Heart left ventricle (tissue), 16 donors: ENCODE measurements at places on chromosomes 3 and 15. TPM values are rescaled to one million over a fixed set of nuclear protein-coding genes. Genes with fewer than 3 reads are reported as not detected.

Gene ETFA
- total RNA-seq, result 309 TPM

GRCh38 chr3:152257563-152258035 lies 11.1 kb upstream of the MBNL1 start:
- no peak overlapping the region for H3K4me3 ChIP-seq
- H3K27me3 ChIP-seq, result no peaks in the 10 kb centered on the region
- H3K27ac ChIP-seq, result peak overlapping the region; percentile 81
- H3K4me1 ChIP-seq, result no peaks in the 10 kb centered on the region
- H3K36me3 ChIP-seq, result no peaks in the 10 kb centered on the region
- no peak for DNase-seq

Gene ITIH1
- total RNA-seq, result not detected

DNA sequence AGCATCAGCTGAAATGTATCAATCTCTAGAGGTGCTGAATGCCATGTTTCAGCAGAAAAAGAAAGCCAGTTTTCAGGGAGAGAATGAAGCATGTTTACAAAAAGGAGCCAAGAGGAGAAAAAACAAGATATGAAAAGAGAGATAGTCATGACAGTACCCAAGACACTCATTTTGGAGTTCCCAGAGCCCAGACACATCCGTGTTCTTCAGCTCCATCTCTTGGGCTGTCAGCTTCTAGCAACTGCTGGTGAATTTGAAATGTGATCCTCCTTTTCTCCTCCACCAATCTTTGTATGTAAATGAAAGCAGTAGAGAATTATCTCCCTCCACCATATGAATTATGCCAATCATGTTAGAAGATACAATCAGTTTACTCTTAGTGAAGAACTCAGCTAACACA lies 93.0 kb upstream of the SLC25A36 start:
- H3K36me3 ChIP-seq, result no peaks in the 10 kb centered on the region
- H3K27ac ChIP-seq, result no peak overlapping the region
- no peak overlapping the region for H3K4me3 ChIP-seq
- DNase-seq, result no peak
- H3K27me3 ChIP-seq, result no peaks in the 10 kb centered on the region

- H3K27me3 ChIP-seq, result no peaks in the 10 kb centered on the region
- H3K4me3 ChIP-seq, result no peak overlapping the region
- no peak for DNase-seq
- H3K4me1 ChIP-seq, result peaks cover 5% of the 10 kb centered on the region
These were observed 70.7 kb downstream of the FAM43A start for GRCh38 chr3:194756460-194756779.

Gene ITPKA
- 1.1 TPM for total RNA-seq

DNA sequence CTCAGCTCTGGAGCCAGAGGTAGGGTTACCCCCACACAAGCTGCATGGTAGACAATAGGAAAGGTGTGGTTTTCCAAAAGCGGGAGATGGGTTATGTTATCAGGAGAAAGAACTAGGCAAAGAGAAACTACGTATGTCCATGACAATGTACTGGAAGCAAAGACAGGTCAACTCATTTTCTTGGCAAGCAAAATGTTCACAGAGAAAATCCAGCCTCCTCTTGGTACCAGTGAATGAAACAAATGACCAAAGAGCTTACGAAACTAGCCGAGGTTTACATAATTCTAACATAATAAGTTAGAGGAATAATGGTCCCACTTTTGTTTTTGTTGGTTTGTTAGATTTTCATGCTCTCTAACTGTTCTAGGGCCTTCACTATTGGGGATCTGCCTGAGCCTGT lies 338.1 kb upstream of the TGFBR2 start:
- no peaks in the 10 kb centered on the region for H3K36me3 ChIP-seq
- H3K4me3 ChIP-seq, result no peak overlapping the region
- no peaks in the 10 kb centered on the region for H3K27me3 ChIP-seq

- peaks cover 32% of the 10 kb centered on the region for H3K36me3 ChIP-seq
- H3K27me3 ChIP-seq, result no peaks in the 10 kb centered on the region
- peak overlapping the region; percentile 88 for H3K27ac ChIP-seq
- H3K4me1 ChIP-seq, result peaks cover 76% of the 10 kb centered on the region
- DNase-seq, result no peak
- no peak overlapping the region for H3K4me3 ChIP-seq
These were observed 15.4 kb downstream of the ABHD2 start for GRCh38 chr15:89103481-89104171.

Gene EFL1
- total RNA-seq, result 15.6 TPM

DNA sequence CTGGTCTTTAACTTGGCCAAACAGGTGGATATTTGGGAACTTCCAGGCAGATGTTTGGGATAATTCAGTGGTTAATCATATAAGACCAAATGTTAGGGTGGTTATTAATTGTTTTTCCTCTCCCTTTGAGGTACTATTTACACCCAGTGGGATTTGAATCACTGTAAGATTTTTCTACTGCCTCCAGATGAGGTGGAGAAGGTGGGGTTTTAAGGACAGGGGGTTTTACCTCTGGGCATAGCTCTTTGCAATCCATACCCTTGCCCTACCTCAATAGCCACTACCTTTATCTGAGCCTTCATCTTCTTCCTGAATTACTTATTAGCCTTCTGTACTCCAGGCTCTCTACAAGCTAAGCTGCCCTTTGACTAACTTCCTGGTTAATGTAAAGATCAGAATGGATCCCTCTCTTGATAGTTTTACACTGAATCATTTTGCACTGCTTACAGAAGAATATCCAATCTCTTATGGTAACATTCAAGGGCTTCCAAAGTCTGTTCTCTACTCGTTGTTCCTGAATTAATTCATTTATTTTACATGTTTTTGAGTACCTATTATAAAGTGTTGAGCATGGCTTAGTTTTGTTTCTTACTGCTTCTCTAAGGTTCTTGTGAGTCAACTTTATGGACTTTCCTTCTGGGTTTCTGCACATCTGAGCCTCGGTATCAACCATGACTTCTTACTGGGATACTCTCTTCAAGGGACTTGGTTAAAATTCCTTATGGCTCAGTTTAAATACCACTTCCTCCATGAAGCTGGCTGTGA lies 331.2 kb upstream of the TBL1XR1 start:
- peaks cover 15% of the 10 kb centered on the region for H3K4me1 ChIP-seq
- no peak overlapping the region for H3K27ac ChIP-seq
- H3K27me3 ChIP-seq, result no peaks in the 10 kb centered on the region
- no peak for DNase-seq

Gene SKOR1
- total RNA-seq, result 0.27 TPM

GRCh38 chr3:135231737-135232136 lies 436.7 kb downstream of the EPHB1 start:
- no peaks in the 10 kb centered on the region for H3K4me1 ChIP-seq
- H3K4me3 ChIP-seq, result no peak overlapping the region
- no peak overlapping the region for H3K27ac ChIP-seq
- no peaks in the 10 kb centered on the region for H3K27me3 ChIP-seq

DNA sequence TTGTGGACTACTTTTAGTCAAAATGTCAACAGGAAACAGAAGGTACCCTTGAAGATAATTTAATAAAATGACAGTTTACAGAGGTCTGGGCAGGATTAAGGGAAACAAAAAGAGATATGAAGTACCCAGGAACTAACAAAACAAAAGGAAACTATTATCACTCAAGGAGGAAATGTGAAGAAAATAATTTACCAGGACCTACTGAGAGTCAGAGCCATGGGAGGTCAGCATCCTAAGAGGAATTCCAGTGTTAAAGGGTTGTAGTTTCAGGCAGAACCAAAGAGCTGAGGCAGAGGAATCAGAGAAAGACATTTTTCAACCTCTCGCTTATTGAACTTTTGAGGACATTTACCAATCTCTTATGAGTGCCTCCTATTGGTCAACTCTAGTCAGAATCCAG lies 408.9 kb upstream of the CBLB start:
- H3K4me3 ChIP-seq, result no peak overlapping the region
- no peaks in the 10 kb centered on the region for H3K27me3 ChIP-seq
- DNase-seq, result no peak
- H3K27ac ChIP-seq, result no peak overlapping the region
- no peaks in the 10 kb centered on the region for H3K36me3 ChIP-seq

Gene CFAP44
- 2.6 TPM for total RNA-seq

Gene ASB14
- total RNA-seq, result 5.1 TPM

- H3K27ac ChIP-seq, result no peak overlapping the region
- H3K36me3 ChIP-seq, result no peaks in the 10 kb centered on the region
- H3K4me3 ChIP-seq, result no peak overlapping the region
- H3K4me1 ChIP-seq, result no peaks in the 10 kb centered on the region
These were observed 22.6 kb upstream of the SLCO2A1 start for GRCh38 chr3:134052370-134052769.

- H3K4me3 ChIP-seq, result no peak overlapping the region
- DNase-seq, result no peak
- no peaks in the 10 kb centered on the region for H3K4me1 ChIP-seq
- H3K27me3 ChIP-seq, result no peaks in the 10 kb centered on the region
- no peaks in the 10 kb centered on the region for H3K36me3 ChIP-seq
These were observed 990 bp downstream of the IQCF5 start for GRCh38 chr3:51874411-51874810.

Gene PCOLCE2
- total RNA-seq, result 97.4 TPM

Gene CHRNA5
- total RNA-seq, result 1.5 TPM

DNA sequence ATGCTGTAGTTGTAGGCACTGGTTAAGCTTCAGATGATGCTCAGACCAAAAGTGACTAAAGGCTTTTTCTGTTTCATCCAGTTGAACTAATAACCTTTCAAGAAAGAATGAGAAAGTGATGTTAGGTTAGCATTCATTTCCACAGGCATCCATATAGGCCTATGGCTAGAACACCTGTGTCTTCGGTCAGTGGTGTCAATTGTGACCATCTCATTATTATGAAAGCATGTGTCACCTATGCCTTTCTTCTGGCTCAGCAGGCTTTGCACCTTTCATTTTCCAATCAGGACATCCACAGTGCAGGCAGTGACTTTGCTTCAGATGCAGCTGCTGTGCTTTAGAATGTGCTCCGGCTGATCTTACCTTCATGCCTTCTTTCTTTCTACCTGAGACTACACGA lies 57.9 kb downstream of the B3GNT5 start:
- no peaks in the 10 kb centered on the region for H3K27me3 ChIP-seq
- H3K27ac ChIP-seq, result no peak overlapping the region
- peaks cover 55% of the 10 kb centered on the region for H3K4me1 ChIP-seq
- no peak overlapping the region for H3K4me3 ChIP-seq
- H3K36me3 ChIP-seq, result no peaks in the 10 kb centered on the region

Gene GOLGA8G
- total RNA-seq, result not detected

DNA sequence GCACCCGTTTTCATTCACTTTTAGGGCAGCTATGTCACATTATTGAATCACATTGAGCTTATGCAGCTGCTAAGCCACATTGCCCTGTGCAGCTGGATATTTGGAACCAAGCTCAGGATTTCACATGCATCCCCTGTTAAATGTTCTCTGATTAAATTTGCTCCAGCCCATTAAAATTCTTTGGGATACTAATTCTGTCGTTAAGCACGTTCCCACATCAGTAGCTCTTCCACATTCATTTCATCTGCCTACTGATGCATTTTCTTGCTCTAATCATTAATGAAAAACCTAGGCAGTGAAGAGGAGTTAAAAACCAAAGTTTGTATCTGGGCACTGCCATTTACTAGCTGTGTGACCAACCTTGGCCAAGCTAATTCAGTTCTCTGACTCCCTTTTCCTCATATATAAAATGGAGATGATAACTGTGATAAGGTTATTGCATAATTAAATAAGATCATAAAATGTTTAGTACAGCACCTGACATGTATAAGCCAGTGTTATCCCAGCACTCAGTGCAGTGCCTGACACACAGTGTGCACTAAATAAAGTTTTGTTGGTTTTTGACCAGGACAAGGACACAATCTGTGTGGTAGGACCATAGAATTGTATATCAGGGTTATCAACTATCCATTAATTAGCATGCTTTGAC lies 222.2 kb upstream of the ATP11B start:
- H3K36me3 ChIP-seq, result no peaks in the 10 kb centered on the region
- H3K4me1 ChIP-seq, result no peaks in the 10 kb centered on the region
- no peak overlapping the region for H3K27ac ChIP-seq
- H3K27me3 ChIP-seq, result no peaks in the 10 kb centered on the region
- no peak for DNase-seq
- no peak overlapping the region for H3K4me3 ChIP-seq

- no peak overlapping the region for H3K4me3 ChIP-seq
- no peaks in the 10 kb centered on the region for H3K27me3 ChIP-seq
- H3K4me1 ChIP-seq, result peaks cover 16% of the 10 kb centered on the region
These were observed 43.7 kb downstream of the NMD3 start for GRCh38 chr3:161264852-161265251.

Gene GOLGA6D
- total RNA-seq, result not detected

Gene LSMEM2
- total RNA-seq, result 33.0 TPM

Gene TLR9
- 0.12 TPM for total RNA-seq

DNA sequence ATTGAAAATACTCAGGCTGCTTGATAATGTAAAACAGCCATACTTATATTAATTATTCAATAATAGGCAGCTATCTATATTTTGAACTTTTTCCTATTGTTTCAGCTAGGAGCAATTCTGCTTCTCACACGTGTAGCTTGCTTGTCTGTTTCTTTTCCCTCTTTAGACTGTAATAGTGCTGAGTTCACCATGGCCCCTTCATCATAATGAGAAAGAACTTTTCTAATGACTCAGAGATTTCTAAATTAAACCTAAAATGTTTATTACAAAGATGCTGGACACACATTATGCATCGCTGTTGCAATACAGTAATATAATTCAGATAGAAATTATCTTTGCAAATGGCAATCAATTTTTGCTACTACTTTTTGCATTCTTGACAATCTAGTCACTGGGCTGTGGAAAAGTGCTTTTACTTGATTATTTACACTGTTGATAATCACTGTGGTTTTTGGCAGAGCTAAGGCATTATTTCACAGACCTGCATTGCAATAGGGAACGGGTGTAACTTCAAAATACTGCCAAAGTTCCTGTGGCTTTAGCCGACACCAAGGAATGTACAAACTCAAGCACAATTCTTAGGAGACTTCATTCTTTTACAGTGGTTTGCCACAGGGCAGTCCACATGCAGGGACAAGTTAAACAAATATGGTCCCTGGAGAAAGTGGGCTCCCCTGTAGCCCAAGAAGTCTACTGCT lies 281.0 kb upstream of the TBL1XR1 start:
- no peaks in the 10 kb centered on the region for H3K36me3 ChIP-seq
- no peak overlapping the region for H3K4me3 ChIP-seq
- peak overlapping the region; percentile 14 for H3K27ac ChIP-seq
- peak; percentile 16 for DNase-seq

GRCh38 chr3:152292366-152292765 lies 23.6 kb downstream of the MBNL1 start:
- H3K27me3 ChIP-seq, result no peaks in the 10 kb centered on the region
- peaks cover 2% of the 10 kb centered on the region for H3K4me1 ChIP-seq
- peak overlapping the region; percentile 48 for H3K27ac ChIP-seq
- no peaks in the 10 kb centered on the region for H3K36me3 ChIP-seq
- no peak for DNase-seq
